ENCODE measurements at places on chromosomes 12 and 14.

DNA sequence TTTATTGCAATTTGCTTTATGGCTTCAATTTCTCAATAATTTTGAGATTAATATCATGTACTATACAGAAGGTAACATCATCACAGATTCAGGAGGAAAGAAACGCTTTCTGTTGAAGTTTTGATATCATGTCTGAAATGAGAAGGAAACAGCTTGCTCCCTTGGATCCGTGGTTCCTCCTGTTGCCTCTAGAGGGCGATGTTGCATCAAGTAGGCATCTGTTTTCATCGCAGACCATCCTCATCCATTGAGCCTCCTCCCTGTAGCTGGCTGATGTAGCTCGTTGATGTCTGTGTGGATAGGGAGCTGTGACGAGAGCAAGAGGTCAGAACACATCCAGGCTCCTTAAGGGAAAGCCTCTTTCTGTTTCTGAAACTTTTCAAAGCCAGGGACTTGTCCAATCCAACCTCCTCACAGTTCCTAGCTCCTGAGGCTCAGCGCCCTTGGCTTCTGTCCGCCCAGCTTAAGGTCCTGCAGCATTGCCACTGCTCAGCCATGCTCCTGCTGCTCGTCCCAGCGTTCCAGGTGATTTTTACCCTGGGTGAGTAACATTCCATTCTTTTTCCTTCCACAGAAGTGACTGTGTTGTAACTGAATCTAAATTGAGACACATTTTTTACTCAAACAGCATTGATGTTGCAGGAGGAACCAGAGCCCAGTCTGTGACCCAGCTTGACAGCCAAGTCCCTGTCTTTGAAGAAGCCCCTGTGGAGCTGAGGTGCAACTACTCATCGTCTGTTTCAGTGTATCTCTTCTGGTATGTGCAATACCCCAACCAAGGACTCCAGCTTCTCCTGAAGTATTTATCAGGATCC lies 304.8 kb upstream of the OR4E1 start:
- DNase-seq: peak; percentile 51

DNA sequence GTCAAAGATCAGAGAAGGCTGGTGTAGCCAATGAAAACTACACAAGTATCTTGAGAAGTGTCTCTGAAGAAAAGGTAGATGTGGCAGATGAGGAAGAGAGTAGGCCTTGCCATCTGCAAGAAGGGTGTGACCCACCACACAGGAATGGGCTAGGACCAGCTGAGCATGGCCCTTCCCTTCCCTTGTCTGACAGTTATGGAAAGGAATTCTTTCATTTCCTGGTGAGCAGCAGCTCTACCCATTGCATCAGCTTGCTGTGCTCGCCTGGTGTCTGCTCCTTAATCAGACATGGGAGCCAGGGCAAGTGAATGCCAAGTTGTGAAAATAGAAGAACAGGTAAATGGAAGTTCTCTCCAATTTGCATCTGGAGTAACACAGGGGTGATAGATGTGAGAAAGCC lies 145.2 kb upstream of the KRR1 start:
- DNase-seq: no peak

DNA sequence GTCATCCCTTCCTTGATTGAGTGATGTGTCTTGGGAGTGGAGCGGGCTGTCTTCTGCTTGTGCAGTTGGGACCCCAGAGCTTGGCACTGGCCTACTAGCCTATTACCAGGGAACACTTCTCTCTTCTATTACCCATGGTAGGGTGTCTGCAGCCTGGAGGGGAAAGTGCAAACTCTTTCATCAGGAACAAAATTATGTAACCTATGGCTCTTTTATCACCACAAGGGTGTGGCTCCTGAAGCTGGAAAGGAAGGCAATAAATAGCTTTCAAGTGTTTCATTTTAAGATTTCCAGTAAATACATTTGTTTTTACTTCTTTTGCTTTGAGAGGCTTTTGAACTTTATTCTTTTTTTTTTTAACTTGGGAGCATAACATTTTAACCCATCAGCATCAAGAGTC lies 349.7 kb upstream of the FAR2 start:
- peak; percentile 54 for DNase-seq

GRCh38 chr12:109462868-109463692 lies 14.0 kb downstream of the KCTD10 start:
- DNase-seq: peak; percentile 78

DNA sequence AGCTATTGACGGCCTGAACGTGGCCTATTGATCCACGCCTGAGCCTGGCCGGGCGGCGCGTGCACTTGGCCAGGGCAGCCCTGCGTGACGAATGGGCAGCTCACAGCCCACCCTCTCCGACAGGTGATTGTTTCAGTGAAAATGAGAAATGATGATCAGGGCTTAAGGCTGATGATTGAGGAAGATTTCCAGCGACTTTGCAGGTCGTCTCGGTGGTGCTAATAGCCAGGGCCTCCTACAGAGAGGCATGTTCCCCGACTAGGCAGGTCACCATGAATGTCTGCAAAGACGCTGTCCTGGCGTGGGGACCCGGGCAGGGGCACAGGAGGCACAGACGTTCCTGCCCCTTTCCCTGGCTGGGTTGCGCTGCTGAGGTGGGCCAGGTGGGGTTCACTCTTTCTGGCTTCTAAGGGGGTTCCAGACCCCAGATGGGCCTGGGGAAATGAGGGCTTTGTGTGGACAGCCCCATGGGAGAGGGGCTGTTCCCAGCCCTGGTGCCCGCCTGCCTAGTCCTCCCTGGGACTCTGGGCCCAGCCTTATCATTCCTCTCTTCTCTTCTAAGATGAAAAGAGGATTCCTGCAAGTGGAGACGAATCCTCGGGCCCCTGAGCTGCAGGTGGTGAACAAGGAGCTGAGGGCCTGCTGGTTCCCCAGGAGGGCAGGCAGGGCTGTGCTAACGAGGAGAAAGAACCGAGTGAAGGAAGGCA lies 157.4 kb downstream of the KIF26A start:
- DNase-seq: peak; percentile 26

GRCh38 chr12:15754233-15754632 lies 35.0 kb downstream of the EPS8 start:
- no peak for DNase-seq

DNA sequence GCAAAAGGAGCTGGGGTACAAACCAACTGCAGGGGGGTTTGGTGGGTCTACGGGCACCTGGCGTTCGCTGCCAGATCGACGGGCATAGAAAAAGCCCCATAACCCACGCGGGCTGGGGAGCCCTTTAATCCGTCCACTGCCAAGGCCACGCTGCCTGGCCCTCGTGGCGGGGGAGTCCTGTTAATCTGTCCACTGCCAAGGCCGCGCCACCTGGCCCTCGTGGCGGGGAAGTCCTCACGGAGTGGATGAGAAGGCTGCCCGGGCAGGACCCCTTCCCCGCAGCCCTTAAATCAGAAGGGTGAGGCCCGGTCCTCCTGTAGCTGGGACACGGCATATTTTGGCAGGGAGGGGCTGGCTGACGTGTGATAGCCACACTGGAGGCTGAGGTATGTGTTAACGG lies 86.1 kb downstream of the NOC4L start:
- DNase-seq: peak; percentile 24

- no peak for DNase-seq
These were observed 31.1 kb upstream of the ETNK1 start for GRCh38 chr12:22593864-22594263.

DNA sequence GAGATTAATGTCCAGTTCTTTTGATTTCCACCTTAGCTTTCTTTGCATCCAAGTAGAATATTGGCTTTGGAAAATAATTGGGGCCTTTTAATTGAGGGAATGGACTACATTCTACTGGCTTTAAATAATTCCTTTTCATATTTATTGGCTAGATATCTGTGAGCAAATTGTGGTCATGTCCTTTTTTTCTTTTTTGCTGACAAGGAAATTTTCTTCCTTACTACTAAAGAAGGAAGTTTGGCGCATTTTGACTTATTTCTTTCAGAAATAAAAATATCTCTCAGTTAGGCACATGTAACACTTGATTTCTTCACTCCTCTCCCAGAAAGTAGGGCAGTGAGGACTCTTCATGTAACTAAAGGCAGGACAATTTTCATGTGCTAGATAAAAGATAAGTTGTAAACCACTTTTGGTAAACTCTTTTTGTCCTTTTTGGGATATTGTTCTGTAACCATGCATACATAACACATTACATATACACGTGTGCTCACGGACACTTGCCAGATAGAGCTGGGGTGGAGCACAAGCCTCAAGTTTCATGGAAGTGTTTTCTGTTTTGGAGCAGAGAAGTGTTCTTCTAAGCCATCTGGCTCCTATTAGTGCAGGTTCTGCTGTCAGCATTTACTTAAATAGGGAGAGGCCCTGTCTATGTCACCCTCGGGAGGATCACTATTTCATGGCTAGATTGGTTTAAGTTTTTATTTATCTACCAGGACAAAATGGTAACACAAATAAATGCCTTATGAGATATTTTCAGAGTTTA lies 85.1 kb upstream of the LRIG3 start:
- DNase-seq: no peak

- no peak for DNase-seq
These were observed 15.6 kb downstream of the ZBTB42 start for GRCh38 chr14:104816616-104816884.

GRCh38 chr14:31828946-31829868 lies 247.9 kb upstream of the ARHGAP5 start:
- no peak for DNase-seq

GRCh38 chr12:54546511-54546910 lies 2.9 kb upstream of the PDE1B start:
- no peak for DNase-seq

DNA sequence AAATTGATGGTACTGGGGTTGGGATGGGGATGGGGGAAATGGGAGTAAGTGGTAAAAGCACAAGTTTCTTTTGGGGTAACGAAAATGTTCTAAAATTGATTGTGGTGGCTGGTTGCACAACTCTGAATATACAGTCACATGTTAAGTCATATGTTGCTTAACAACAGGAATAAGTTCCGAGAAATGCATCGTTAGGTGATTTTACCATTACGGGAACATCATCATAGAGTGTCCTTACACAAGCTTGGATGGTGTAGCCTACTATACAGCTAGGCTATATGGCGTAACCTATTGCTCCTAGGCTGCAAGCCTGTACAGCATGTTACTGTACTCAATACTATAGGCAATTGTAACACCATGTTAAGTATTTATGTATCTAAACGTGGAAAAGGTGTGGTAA lies 31.0 kb downstream of the ITGA7 start:
- DNase-seq: no peak
